ENCODE measurements at places on chromosomes 5 and 9.

DNA sequence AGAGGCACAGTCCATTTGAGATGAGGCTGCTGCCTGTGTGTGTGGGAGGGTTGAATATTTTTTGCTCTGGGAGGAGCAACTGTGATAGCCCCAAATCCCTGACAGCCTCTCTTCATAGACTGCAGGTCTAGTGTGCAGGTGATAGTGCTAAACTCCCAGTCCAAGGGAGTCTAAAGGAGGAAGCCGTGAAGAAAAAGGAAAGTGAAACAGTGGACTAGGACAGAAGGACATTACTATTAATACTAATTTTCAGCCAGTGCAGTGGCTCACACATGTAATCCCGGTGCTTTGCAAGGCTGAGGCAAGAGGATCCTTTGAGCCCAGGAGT is 295.0 kb downstream of the PDE4D start:
- no peak for DNase-seq

DNA sequence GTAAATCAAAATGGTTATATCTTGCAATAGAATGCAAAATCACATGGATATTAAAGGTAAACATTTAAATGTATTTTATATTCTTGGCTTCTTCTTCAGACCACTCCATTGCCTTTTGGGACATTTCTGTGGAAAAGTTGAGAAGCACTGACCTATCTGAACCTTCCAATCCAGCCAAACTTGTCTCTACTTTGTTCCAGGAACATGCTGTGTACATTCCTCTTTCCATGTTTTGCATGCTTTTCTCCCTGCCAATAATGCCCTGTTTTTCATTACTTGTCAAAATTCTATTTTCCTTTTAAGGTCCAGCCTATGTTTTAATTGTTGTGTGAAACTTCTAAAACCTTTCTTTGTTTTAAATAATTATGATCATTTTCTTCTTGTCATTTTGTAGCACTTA is 28.3 kb downstream of the JAK2 start:
- DNase-seq, result no peak

DNA sequence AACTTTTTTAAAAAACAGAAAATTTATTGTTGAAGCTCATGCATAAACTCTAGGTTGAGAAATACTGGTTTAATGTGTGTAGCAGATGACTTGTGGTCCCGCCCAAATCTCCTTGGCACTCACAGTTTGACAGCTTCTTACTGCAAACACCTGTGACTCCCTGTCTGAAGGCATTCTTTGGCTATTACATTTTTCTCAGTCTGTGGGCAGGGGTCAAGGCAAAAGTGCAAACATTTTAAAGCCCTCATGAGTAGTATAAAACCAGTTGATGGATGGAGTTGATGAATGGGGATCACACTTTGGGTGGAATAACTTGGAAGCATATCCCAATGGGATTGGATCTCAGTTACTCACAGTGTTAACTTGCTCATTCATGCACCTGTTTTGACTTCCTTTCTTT is 1007.0 kb upstream of the NUDT12 start:
- DNase-seq, result no peak

- no peak for DNase-seq
These were observed 137.4 kb downstream of the GAS1 start for GRCh38 chr9:86809759-86810367.

DNA sequence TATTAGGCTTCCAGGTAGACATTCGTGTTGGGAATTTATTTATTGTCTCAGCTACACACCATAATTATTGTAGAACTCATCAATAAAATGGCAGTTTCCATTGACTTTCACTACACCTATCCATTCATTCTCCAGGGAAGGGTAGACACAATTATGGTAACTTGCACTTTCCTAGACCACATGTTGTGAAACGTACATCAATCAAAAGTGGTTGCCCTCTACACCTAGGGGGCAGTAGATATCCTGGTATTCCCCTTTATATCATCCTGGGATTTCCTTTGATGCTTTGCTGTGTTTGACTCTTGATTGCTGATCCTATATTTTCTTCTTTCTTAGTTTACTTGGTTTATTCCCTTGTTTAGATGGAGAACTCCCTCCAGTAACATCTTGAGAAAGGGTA is 47.9 kb downstream of the ADGRV1 start:
- DNase-seq, result no peak

- no peak for DNase-seq
These were observed 43.4 kb upstream of the BICD2 start for GRCh38 chr9:92807757-92808725.

DNA sequence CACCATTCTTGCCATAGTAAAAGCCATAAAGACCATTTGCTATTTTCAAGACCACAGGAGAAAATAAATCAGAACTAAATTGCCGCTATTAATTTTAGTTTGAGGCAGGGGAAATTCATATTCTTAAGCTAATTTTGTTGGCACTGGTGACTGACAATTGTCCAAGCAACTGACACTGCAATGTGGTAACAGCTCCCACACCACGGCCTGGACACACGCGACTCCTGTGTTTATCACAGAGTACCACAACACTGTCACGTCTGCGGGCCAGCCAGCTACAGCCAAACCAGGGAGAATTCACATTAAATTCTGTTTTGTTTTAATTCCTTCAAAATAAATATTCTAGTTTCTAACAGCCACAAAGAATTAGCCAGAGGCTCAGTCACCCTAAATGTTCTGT is 481.9 kb downstream of the CTNND2 start:
- DNase-seq, result no peak

DNA sequence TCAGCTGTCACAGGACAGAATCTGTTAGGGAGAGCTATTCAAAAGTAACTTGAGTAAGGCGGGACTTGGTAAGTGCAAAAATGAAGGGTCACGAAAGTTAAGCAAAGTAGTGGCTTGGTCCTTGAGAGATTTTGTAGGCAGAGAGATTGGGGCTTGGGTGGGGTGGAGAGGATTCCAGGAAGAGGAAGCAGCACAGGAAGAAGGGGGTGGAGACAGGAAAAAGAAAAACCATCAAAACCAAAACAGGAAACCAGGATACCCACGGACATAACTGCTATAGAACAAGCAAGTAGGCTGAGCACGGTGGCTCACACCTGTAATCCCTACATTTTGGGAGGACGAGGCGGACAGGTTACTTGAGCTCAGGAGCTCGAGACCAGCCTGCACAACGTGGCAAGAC is 3.7 kb downstream of the ROPN1L start:
- no peak for DNase-seq

DNA sequence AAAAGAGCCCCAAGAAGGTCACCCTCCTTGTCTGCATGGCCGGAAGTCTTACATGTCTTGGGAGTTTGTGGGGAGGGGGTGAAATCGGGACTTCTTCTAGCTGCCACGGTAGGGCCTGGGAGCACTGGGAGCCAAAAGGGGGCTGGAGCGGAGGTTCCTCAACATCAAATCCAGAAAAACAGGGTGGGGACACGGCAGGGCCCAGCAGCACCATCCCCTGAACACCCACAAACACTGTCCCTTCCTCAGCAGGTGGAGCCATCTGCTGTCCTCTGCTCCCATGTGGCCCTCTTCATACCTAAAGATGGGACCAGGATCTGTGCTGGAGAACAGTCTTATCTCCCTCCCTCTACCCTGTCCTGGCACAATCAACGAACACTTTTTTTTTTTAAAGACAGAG is 2.7 kb downstream of the TERT start:
- no peak for DNase-seq

GRCh38 chr5:114316167-114316566 is 45.7 kb upstream of the KCNN2 start:
- DNase-seq, result no peak

DNA sequence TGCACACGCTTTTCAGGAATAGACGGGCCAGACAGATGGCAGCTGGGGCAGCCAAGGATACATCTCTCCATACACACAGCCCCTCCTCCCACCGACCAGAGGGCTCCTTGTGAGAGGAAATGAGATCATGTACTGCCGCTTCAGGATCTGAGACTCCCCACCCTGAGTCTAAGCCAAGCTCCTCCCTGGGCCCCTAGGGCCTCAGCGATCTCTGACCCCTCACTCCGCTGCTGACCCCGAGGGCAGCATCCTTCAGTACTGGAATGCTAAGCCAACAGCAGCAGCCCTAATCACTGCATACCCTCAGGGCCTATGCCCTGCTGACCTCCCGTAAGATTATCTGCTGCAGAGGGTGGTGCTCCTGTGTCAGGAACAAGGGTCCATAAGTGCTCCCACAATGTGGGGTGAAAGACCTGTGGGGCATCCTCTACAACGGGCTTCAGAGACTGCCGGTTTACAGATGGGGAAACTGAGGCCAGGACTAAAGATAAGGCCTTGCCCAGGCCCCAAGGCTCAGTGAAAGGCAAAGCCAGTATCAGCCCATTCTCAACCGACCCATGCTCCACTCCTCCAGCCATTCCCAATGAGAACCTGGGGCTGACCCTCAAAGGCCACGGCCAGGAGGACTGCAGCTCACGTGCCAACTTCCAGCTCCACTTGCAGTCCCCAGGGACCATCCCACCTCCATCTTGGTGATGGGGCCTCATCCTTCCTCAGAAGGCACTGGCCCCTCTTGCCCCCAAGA is 37.5 kb downstream of the BICD2 start:
- DNase-seq, result no peak

DNA sequence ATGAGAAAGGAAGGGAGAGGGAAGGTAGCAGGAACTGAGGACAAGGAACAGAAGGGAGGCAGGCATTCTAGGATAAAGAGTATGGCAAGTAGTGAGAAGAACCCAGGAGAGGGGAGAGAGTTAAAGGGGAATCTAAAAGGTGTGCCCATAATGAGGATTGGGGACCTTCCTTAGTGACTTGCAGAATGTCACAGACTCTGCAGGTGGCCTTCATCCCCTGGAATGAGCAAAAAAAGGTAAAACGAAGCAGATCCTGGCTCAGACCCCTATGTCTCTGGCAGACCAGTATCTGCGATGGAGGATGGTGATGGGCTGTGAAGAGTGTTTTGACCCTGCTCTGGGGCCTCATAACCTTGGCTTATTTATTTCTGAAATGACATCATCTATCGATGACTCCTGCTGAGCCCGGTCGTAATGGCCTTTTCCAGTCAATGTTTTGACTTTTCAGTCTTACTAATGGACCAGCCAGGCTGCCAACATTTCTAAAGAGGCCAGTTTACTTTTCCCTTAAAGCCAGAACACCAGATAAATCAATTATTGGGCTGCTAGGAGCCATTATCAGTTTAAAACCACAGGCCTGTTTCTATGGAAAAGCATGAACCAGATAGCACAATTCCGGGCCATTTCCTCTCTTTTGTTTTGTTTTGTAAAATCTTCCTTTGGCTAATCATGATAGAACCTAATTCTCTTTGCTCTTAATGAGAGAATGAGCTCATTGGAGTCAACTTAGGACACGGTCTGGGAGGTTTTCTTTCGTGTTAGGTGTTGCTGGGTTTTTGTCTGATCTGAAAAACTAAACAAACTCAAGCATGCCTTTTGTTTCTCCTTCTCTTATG is 3.1 kb downstream of the TMOD1 start:
- DNase-seq, result no peak

- no peak for DNase-seq
These were observed 749.8 kb upstream of the GRAMD2B start for GRCh38 chr5:125673359-125673950.

- no peak for DNase-seq
These were observed 39.1 kb upstream of the GZMA start for GRCh38 chr5:55063220-55063863.

- no peak for DNase-seq
These were observed 190.4 kb upstream of the ATP10B start for GRCh38 chr5:161042443-161042842.

DNA sequence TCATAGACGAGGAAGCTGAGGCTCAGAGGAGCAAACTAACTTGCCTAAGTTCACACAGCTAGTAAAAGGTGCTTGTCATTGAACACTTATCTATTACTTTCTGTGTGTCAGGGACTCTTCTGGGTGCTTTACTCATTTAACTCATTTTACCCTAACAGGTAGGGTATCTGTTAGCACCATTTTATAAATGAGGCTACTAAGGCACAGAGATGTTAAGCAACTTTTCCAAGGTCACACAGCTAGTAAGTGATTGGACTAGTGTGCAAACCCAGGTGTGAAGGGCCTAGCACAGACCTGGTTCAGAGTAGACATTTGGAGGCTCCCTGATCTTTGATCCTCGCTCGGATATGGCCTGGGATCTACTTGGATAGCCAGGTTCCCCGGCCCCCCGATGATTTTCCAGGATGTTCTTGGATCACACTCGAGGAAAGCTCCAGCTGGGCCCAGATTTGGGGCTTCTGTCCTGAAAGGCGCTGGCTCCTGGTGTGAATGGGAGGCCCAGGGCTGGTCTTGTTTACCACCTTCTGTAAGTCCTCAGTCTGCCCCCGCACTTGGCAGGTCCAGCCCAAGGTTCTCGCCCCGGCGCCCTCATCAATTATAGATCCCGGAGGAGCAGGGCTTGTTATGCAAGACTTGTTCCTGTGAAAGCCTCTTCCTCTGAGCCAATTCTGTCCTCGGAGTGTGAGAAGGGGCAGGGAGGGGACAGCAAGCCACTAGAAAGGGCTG is 37.5 kb downstream of the GSN start:
- DNase-seq, result no peak

GRCh38 chr5:9149988-9150387 is 395.9 kb downstream of the SEMA5A start:
- no peak for DNase-seq

DNA sequence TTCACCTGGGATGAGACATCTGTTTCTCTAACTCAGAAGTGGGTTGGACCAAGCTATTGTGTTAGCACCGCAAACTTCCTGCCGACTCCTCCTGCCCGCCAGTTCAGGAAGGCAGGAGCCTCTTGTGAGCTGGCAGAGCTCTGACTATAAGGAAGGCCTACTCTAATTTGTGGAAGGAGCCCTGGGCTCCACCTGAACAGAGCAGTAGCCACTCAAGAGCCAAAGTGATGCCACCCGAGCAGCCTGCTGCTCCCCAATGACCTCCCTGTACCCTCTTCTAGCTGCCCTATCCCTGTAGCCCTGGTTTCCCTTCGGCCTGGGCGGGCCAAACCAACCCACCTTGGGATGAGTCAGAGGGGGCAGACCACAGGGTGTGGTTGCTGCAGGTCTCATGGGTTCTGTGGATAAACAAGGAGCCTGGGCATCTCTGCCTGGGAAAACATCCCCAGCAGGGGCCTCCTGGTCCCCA is 81.6 kb downstream of the PSD2 start:
- no peak for DNase-seq

- DNase-seq, result no peak
These were observed 571.2 kb upstream of the DAB2 start for GRCh38 chr5:39995990-39996389.

DNA sequence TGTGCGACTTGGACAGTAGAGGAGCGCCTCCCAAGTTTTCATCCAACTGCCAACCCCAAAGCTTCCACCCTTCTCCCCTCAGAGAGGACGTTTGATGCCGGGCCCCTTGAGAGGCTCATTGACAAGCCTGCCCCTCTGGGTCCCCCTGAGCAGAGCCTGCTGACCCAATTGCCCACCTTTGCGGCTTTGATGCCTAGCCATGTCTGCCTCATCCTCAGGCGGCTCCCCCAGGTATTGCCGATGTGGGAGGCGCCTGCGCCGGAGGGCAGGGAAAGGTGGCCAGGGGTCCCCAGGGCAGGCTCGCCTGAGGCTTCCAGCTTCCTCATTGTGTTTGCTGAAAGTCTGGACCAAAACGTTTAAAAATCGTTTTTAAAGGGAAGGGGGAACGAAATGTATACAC is 1.4 kb downstream of the ODF2 start:
- DNase-seq, result no peak

DNA sequence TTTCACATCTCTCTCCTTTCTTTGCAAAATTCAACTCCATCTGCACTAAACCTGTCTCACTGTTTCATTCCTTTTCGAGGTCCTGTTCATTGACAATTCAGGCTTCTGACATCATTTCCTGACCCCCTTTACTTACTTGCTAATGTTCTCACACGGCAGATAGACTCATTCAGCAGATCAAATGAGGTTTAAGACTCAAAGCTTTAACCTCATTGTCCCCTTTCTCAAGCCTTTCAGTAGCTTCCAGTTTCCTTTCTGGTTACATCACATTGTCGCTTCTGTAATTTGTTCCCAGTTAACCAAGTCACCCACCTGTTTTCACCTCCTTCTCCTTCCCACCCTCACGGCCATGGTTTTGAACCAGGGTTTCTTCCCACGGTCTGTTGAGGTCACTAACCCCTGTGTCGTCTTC is 143.4 kb upstream of the OTULINL start:
- no peak for DNase-seq
